ENCODE measurements at places on chromosomes 11 and 22. TPM values are rescaled to one million over a fixed set of nuclear protein-coding genes. Genes with fewer than 3 reads are reported as not detected.

- no peak overlapping the region for H3K27ac ChIP-seq
- H3K4me3 ChIP-seq, result no peak overlapping the region
- no peaks in the 10 kb centered on the region for H3K36me3 ChIP-seq
- no peaks in the 10 kb centered on the region for H3K4me1 ChIP-seq
- no peak for DNase-seq
These were observed 9.7 kb upstream of the FGF3 start for GRCh38 chr11:69828971-69829344.

- no peaks in the 10 kb centered on the region for H3K4me1 ChIP-seq
- peaks cover 3% of the 10 kb centered on the region for H3K36me3 ChIP-seq
- no peak for DNase-seq
- H3K27ac ChIP-seq, result no peak overlapping the region
- no peak overlapping the region for H3K4me3 ChIP-seq
- no peaks in the 10 kb centered on the region for H3K27me3 ChIP-seq
These were observed 31.1 kb downstream of the SMCO4 start for GRCh38 chr11:93512073-93512475.

DNA sequence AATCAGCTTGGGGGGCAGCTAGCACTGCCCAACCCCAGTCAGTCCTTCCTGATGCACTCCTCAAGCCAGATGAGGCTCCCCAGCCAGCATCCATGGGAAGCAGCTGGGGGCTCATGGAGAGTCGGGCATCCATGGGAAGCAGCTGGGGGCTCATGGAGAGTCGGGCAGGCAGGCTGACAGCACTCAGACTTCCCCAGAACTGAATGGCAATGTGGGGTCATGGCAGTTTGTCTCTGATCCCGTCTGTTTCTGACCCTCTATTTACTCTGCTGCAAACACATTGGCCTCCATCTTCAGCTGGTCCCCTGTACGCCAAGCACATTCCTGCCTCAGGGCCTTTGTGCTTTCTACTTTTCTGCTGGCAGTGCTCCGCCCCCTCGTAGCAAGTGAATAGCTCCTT, 314.8 kb downstream of the NTM start:
- H3K4me3 ChIP-seq, result no peak overlapping the region
- H3K36me3 ChIP-seq, result no peaks in the 10 kb centered on the region
- H3K27ac ChIP-seq, result no peak overlapping the region
- no peaks in the 10 kb centered on the region for H3K4me1 ChIP-seq
- no peak for DNase-seq

- H3K27me3 ChIP-seq, result peaks cover 6% of the 10 kb centered on the region
- peaks cover 7% of the 10 kb centered on the region for H3K4me1 ChIP-seq
- no peak overlapping the region for H3K4me3 ChIP-seq
- H3K36me3 ChIP-seq, result no peaks in the 10 kb centered on the region
- H3K27ac ChIP-seq, result no peak overlapping the region
- DNase-seq, result peak; percentile 28
These were observed 53.5 kb upstream of the MYEOV start for GRCh38 chr11:69240332-69241074.

DNA sequence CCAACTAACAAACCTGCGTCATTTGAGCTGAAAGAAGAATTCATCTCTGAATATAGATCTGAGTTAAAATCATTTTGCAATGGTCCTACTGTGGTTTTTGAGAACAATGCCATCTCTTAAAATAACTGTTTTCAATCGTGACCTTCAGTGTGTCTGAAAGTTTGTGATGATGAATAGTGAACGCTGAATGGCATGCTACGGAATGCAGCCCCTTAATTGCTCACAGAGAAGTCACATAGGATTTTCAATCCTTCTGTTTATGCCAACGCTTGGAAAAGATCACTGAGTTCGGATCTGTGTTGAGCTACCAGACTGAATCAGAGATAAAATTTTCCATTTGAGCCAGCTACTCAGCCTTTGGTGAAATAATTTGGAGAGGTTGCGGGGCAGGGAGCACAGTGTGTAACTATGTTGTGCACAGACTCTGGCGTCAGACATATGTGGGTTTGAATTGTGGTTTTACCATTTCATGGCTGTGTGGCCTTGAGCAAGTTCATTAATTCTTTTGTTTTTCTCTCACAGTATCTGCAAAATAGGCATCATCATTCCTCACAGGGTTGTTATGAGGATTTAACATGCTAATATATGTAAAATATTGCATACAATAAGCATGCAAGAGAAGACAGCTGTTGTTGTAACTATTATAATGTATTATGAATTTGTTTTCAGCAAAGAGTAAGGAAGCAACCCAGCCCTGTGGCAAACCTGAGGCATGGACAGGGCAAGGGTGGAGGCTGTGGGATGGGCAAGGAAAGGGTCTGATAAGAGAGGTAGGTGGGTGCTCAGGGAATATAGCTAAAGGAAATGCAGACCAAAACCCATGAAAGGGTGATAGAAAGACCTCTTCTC, 679.9 kb downstream of the KCNA4 start:
- no peaks in the 10 kb centered on the region for H3K36me3 ChIP-seq
- H3K4me3 ChIP-seq, result no peak overlapping the region
- no peaks in the 10 kb centered on the region for H3K4me1 ChIP-seq
- H3K27ac ChIP-seq, result no peak overlapping the region
- H3K27me3 ChIP-seq, result no peaks in the 10 kb centered on the region

The OR52H1 gene
- not detected for total RNA-seq

The PDGFD gene
- total RNA-seq, result 2.9 TPM

- peak within 1 kb of the TSS; percentile 60 for H3K27ac ChIP-seq
- H3K27me3 ChIP-seq, result peaks cover 2% of the 10 kb centered on the region
- H3K4me1 ChIP-seq, result peaks cover 21% of the 10 kb centered on the region
- peak; percentile 32 for DNase-seq
These were observed at the start of gene SLC15A3 for GRCh38 chr11:60951904-60952741. TSS of gene SLC15A3 (minus strand) at chr11:60952176. CDS start at chr11:60951551, 625 bp downstream.

The KDM4E gene
- total RNA-seq, result not detected

DNA sequence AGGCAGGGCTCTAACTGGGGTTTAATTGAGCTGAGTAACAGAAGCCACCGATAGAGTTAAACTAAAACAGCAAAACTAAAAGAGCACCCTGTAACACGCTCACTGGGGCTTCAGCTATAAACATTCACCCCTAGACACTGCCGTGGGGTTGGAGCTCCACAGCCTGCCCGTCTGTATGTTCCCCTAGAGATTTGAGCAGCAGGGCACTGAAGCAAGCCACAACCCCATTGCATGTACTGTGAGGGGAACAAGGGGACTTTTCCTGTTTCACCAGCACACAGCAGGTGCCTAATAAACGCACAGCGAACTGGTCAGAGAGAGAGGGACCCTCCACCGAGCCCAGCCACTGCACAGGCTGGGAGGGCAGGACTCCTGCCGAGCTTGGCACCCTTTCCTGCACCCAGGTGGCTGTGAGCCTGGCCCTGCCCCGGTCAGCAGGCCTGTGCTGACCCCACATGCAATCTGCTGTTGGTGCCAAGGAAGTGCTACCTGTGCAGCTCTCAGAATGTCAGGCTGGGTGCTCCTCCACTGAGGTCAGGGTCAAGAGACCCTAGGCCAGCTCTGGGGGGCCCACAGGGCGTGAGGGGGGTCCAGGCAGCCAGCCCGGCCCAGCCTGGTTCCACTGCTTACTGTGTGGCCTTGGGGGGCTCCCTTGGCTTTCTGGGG, 31.9 kb downstream of the RTN4R start:
- H3K4me1 ChIP-seq, result peaks cover 11% of the 10 kb centered on the region
- no peaks in the 10 kb centered on the region for H3K36me3 ChIP-seq
- DNase-seq, result no peak
- H3K27me3 ChIP-seq, result peaks cover 8% of the 10 kb centered on the region

The ATL3 gene
- 37.6 TPM for total RNA-seq

DNA sequence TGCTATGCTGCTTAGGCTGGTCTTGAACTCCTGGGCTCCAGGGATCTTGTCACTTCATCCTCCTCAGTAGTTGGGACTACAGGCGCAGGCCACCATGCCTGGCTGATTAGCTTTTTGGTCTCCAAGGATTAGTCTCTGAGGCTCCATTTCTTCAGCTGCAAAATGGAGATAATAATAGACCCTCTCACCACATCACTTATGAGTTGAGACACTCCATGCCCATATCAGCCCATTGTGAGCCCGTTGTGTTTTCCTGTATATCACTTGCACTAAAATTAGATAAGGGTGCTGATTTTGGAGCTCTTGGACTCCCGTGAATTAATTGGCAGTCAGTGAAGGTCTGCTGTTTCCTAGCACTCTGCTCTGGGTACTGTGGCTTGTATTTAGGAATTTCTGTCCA, 36.0 kb downstream of the DEPDC5 start:
- H3K4me1 ChIP-seq, result no peaks in the 10 kb centered on the region
- H3K27ac ChIP-seq, result no peak overlapping the region
- DNase-seq, result no peak
- no peak overlapping the region for H3K4me3 ChIP-seq
- peaks cover 7% of the 10 kb centered on the region for H3K36me3 ChIP-seq
- no peaks in the 10 kb centered on the region for H3K27me3 ChIP-seq

DNA sequence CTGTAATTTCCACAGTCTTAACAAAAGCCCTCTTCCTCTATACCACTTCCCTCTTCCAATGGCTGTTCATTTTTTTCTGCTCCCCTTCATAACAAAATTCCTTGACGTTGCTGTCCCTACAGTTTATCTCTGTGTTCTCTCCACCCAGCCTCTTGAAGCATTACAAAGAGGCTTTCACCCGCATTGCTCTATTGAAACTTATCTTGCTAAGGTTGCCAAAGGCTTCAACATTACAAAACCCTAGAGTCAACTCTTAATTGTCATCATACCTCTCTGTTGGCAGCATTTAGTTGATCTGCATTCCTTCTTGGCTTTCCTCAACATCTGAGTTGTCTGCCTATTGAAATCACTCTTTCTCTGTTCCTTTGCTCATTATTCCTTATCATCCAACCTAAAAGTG, 1055.7 kb downstream of the JRKL start:
- H3K4me1 ChIP-seq, result no peaks in the 10 kb centered on the region
- H3K27ac ChIP-seq, result no peak overlapping the region
- no peaks in the 10 kb centered on the region for H3K27me3 ChIP-seq
- H3K36me3 ChIP-seq, result no peaks in the 10 kb centered on the region

GRCh38 chr11:104522650-104523049, 358.7 kb upstream of the PDGFD start:
- no peak overlapping the region for H3K27ac ChIP-seq
- no peaks in the 10 kb centered on the region for H3K36me3 ChIP-seq
- no peaks in the 10 kb centered on the region for H3K4me1 ChIP-seq
- no peak overlapping the region for H3K4me3 ChIP-seq
- H3K27me3 ChIP-seq, result no peaks in the 10 kb centered on the region

The TMA7B gene
- total RNA-seq, result 18.9 TPM

DNA sequence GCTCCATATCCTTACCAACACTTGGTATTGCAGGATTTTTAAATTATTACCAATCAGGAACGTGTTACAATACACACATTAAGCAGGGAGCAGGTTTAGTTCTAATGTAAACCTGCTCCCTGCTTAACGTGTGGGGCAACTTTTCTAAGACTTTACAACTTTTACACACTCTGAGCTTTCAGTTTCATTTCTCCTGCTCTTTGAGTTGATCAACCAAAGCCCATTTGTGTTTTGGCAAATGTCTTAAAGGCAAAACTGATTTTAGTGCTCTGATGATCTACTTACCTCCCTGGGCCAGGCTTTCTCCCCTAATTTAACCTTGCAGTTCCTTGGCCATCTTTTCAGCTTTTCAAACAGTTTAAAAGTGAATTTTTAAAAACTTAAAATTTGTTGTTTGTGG, 70.9 kb downstream of the ZBTB44 start:
- no peak overlapping the region for H3K4me3 ChIP-seq
- no peak overlapping the region for H3K27ac ChIP-seq
- DNase-seq, result no peak
- H3K36me3 ChIP-seq, result no peaks in the 10 kb centered on the region

DNA sequence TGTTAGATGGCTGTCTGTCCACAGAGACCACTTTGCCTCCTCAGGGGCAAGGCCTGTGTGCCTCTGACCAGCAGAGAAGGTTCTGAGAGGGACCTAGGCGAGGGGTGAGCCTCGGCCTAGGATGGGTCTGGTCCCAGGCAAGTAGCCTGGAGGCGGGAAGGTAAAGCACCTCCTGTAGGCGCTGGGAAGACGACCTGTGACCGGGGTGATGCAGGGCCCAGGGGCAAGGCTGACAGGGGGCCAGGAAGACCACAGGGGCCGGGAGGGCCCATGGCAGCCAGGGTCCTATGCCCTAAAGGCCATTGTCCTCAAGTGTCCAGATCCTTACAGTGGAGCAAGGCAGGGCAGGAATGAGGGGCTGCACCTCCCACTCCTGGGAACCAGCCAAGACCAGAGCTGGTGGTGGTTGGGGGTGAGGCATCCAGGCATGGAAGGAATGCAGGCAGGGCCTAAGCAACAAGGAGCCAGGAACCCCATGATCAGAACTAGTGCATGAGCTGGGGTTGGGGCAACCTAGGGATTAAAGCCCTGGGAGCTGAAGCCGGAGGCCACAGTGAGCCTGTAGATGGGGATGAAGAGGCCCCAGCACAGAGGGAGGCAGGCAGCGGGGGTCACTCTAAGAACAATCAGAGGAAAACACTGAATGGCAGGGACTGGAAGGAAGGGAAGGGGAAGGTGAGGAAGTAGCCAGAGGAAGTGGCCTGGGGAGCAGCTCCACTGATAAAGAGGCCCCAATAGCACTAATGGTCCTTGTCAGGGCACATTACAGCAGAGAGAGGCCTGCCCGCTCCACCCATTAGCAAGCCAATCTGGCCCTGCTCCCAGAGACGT, 32.9 kb upstream of the KLHL35 start:
- DNase-seq, result no peak
- no peak overlapping the region for H3K4me3 ChIP-seq
- H3K36me3 ChIP-seq, result no peaks in the 10 kb centered on the region
- no peaks in the 10 kb centered on the region for H3K27me3 ChIP-seq
- no peaks in the 10 kb centered on the region for H3K4me1 ChIP-seq

DNA sequence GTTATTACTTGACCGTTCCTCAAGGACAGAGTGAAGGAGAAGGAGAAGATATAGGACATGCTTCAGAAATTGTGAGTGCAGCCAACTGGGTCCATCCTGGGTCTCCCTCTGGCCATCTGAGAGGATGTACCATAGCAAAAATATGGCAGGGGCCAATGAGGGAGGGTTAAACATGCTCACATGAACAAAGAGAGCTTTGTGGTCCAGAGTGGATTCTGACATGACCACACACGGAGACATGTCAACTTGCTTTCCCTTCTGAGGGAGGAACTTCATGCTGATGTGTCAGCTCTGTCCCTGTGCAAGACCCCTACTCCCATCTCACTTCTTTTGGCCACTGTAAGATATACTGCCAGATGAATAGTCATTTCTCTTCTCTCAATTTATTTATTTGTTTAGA, 3.0 kb upstream of the UBASH3B start:
- no peak overlapping the region for H3K4me3 ChIP-seq
- H3K36me3 ChIP-seq, result no peaks in the 10 kb centered on the region

The HBB gene
- total RNA-seq, result 0.65 TPM
